ENCODE measurements at places on chromosomes 1 and 21. TPM values are rescaled to one million over a fixed set of nuclear protein-coding genes. Genes with fewer than 3 reads are reported as not detected.

GRCh38 chr1:116767782-116768382, 13.7 kb downstream of the CD2 start:
- no peak for DNase-seq

DNA sequence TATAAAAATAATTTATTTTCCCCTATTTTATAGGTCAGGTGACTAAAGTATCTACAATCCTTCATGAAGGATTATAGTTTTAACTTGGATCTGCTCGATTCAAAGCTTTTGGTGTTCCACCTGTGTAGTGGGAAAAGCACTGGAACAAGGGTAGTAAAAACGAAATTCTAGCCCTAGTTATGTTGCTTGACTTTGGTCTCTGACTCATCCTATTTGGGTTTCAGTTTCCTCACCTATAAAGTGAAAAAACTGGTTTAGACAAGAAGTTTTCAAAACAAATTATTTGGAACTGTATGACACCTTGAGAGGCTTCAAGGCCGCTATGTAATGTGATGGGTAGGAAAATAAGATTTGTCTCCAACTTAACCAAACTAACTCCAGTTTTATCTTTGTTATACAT, 505.2 kb upstream of the ZRANB2 start:
- no peak for DNase-seq

DNA sequence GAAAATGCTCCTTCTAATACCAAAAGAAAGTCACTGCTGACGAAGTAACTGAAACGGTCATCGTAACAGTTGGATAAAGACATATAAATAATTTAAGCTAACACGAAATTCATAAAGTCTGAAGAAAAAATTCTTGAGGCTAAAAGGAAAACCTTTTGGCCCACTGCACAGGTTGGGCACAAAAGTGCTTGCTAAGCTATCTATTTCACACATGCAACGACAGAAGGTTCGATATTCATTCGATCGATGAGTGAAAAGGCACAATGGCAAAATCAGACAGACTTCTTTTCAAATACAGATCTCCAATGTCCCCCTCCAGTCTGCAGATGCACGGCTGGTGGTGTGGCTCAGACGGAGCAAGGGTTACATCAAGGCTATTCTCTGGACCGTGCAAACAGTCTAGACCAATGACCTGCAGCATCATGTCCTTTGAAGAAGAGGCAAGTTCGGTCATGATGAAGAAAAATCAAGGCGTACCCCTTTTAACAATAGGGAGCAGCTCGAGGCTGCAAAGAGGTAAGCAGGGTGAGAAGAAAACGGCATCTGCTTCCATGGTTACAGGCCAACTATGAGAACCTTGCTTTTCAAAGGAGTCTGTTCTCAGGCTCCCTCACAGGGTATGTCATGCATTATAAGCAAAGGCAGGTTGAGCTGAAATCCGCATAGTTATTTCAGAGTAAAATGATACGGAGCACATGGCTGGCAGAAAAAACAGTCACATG, 579.6 kb downstream of the USP25 start:
- DNase-seq: no peak

- DNase-seq: no peak
Observed at GRCh38 chr1:1619917-1620361, 4.6 kb downstream of the MIB2 start.

- no peak for DNase-seq
Observed at GRCh38 chr1:208078752-208079151, 165.4 kb downstream of the PLXNA2 start.

- no peak for DNase-seq
Observed at GRCh38 chr1:80385650-80386049, 1379.1 kb upstream of the ADGRL4 start.

DNA sequence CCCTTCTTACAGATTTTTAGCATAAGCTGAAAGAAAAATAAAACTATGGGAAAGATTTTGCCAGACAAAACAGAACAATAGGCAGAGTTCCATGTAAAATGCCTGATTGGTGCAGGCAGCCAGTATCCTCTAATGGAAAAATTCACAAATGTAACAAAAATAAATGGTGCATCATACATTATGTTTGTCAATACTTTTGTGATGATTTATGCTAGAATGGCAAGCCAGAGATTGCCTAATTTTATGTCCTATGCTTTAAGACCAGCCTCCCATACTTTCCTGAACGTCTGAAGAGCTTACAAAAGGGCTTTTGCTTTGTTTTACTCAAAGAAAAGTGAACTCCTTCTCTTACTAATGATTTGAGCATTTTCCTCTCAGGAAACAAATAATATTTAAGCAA, 81.5 kb upstream of the KCNJ15 start:
- DNase-seq: no peak

GRCh38 chr21:14675774-14676530, 129.8 kb upstream of the SAMSN1 start:
- peak; percentile 9 for DNase-seq

DNA sequence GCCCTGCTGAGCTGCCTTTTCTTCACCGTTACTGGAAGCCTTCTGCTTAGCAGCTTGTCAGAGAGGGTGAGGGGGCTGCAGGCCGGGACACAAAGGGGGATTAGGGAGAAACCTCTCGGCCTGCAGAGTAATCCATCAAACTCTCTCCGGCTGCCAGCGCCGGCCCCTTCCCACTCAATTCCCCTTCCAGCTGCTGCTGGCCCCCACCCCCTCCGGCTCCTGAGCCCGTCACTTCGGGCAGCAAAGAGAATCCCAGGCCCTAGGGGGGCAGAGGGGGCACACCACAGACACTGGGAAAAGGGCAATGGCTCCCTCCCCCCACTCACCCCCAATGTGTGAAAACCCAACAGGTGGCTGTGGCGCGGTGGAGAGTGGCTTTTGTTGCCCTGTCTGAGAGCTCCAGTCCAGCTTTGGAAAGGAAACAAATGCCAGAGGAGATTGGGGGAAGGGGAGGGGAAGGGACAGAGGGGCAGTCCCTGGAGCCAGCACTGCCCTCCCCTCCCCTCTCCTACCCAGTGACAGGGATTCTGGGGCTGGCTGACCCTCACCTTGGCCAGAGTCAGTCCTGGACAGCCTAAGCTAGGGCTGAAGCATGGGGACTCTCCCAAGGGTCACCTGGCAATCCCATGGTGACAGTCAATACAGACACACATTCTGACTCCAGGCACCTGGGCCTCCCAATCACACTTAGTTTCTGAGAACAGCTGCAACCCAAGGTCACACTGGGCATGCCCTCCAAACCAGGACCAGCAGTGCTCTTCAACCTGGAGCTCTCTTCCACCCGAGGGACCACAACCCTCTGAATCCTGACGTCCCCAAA, 9.5 kb downstream of the SLC45A3 start:
- DNase-seq: no peak

- DNase-seq: no peak
Observed at GRCh38 chr21:43829575-43830119, 35.4 kb upstream of the AGPAT3 start.

GRCh38 chr1:154081386-154082126, 73.3 kb downstream of the NUP210L start:
- DNase-seq: no peak

DNA sequence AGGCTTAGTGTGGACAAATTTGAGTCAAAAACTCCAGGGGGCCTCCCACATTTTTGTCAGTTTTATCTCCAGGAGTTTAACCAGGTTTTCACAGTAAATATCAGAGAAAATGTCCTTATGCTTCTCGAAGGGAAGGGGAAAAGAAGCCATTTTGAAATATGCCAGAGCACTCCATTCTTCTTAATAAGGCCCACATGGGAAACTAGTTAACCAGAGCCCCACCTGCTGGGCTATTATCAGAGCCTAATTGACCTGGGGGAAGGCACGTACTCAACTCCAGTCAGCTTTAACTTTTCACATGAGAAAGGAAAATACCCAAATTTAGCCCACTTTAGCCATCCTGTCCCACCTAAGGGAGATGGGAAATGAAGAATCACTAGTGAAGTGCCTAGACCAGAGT, 296.3 kb downstream of the PTBP2 start:
- DNase-seq: no peak

DNA sequence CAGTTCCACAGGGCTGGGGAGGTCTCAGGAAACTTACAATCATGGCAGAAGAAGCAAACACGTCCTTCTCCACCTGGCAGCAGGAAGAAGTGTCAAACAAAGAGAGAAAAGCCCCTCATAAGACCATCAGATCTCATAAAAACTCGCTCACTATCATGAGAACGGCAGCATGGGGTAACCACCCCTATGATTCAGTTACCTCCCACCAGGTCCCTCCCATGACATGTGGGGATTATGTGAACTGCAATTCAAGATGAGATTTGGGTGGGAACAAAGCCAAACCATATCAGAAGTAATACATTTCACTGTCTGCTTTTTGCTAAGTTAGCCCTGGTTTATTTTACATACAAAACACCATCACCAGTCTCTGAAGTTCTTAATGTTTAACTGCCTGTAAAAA, 68.5 kb downstream of the RBM11 start:
- no peak for DNase-seq

DNA sequence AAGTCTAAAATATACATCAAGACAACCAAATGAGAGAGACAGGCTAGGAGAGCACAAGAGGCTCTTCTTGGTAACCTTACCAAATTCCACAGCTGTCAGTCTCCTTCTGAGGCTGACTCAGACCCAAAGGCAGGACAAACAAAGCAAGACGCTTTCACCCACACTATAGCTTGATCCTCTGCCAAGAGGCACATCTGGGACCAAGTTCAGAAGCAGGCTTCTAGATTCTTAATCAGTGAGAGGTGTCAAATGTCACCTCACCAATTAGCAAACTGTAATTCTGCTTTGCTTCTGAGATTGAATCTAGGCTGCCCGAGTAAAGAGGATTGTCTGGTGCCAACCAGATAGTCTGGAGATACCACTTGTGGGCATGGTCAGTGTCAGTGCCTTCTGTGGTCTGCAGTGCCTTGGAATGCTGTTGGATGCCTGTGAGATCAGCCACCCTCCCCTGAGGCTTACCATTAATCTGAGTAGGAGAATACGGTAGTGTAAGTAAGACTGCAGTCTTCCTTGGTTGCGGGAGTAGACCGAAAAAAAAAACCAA, 151.0 kb downstream of the FMN2 start:
- DNase-seq: no peak

DNA sequence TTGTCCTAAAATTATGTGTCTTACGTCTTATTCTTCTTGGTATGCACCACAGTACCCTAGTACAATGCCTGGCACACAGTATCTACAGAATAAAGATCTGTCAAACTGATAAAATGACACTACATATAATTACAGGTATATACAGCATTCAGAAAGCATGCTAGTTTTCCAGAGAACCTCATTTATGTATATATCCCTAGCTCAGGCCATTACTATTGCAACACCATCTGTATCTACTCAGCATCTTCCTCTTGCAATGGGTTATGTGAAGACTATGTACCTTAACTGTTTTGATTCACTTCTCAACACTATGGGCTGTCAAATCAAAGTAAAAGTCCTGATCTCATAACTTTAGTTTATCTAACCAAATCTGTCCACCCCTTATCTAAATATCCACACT, 58.5 kb upstream of the GUCA2A start:
- DNase-seq: no peak

The CLCA4 gene
- not detected for total RNA-seq

The C1orf87 gene
- not detected for total RNA-seq

The CD84 gene
- total RNA-seq: 14.8 TPM

The KRTAP7-1 gene
- total RNA-seq: not detected

The MTF2 gene
- total RNA-seq: 49.8 TPM

The KCTD3 gene
- 4.0 TPM for total RNA-seq
